ENCODE measurements at places on chromosomes 7 and 10.

GRCh38 chr7:1937252-1937605 is 267.2 kb downstream of the ELFN1 start:
- DNase-seq = peak; percentile 26

DNA sequence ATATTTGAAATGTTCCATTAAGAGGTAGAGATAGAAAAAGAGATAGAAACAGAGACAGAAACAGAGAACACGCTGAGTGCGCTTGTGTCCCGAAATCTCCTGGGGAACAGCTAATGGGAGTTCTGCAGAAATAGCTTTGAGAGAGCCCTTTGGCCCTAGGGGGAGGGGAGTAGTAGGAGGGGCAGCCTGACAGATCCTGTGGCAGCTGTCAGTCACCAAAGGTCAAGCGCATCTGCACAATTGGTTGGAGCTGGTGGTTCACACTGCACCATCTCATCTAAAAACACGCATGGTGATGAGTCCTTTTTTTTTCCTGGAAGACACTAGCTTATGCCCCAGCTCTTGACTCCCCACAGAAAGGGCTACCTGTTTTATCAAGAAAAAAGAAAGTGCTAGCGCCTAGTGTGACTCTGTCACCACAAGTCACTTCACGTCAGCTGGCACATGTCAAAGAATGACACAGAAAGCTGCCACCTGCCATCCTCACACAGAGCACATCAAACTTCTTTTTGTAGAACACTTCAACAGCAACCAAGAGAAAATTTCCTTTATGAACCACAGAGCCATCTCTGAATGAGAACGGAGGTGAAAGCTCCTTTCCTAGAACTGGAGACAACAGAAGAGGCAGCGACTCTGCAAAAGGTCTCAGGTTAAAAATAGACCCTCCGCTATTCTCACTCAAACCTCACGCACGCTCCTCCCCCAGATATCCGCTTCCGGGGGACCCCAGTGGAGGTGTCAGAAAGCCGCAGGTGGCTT is 125.7 kb downstream of the GFRA1 start:
- DNase-seq = no peak

GRCh38 chr7:131649003-131649541 is 92.6 kb upstream of the PODXL start:
- DNase-seq = no peak

GRCh38 chr7:46871516-46871915 is 710.4 kb downstream of the TNS3 start:
- DNase-seq = no peak

GRCh38 chr10:113735913-113736312 is 15.6 kb upstream of the PLEKHS1 start:
- no peak for DNase-seq

- no peak for DNase-seq
Observed at GRCh38 chr10:127992376-127992775, 85.5 kb downstream of the PTPRE start.

GRCh38 chr10:103102195-103102594 is 90.9 kb downstream of the NT5C2 start:
- no peak for DNase-seq

DNA sequence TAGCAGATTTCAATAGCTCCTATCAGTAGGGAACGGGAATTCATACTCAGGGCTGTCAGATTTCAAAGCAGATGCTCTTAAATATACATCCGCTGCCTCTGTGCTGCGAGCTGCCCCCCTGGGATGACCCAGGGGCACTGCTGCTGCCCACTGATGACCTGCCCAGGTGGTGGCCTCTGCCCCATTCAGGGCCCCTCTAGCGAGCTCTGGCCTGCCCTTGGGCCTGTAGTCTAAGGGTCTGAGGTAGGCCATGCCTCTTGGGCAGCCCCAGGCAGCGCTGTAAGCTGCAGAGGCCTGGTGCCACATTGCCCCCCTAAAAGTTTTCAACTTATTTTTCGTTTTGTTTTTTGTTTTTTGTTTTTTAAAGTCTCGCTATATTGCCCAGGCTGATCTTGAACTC is 50.6 kb upstream of the SH2B2 start:
- DNase-seq = no peak
